ENCODE measurements at places on chromosomes 2 and 18.
A peak's percentile ranks its signal among the peaks of the same experiment; 100 is the strongest.

DNA sequence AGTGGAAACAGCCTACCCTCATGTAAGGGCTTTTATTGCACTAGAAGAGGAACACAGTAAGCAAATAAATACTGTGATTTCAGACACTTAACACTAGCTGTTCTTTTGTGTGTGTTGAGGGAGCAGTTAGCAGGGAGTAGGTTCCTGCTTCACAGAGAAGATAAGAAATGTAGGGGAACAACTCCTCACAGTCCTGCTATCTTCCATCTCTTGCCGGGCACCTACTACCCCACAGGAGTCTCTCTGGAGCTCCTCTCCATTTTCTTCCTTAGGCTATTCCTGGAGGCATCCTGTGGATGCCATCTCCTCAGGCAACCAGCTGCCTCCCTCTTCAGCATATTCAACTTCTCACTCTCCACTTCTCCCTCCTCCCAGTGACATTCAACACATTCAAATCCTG is 145.0 kb downstream of the SRBD1 start:
- DNase-seq, result no peak

- no peak for DNase-seq
Measured at GRCh38 chr2:164826293-164827243, 15.1 kb downstream of the COBLL1 start.

- DNase-seq, result no peak
Measured at GRCh38 chr2:173590276-173590861, 235.7 kb downstream of the CDCA7 start.

- DNase-seq, result no peak
Measured at GRCh38 chr18:8669571-8669970, 35.8 kb upstream of the MTCL1 start.

GRCh38 chr2:56266761-56267414 is 83.1 kb downstream of the CCDC85A start:
- DNase-seq, result no peak

- DNase-seq, result peak; percentile 62
Measured at GRCh38 chr2:53786705-53787613, at the start of the genes ASB3 and ERLEC1. TSS of gene ASB3 (minus strand) at chr2:53786953. CDS start at chr2:53765572, 21,381 bp downstream. TSS of gene ERLEC1 (plus strand) at chr2:53787044. CDS start at chr2:53787211, 167 bp downstream.

DNA sequence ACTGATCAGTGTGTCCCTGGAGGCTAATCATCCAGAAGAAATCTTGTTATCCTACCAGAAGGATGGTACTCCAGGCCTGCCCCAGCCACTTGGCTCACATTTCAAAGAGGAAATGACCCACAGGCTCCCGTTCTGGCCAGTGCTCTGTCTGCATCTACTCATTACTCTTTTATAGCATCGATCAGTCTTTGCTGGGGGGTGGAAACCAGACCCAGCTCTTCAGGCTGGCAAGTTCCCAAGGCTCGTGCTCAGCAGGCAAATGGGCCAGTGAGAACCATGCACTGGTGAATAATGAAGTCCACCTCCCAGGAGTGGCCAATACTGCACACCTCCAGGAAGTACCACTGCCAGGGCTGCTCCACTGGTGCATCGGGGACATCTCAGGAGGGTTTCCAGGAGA is 38.8 kb downstream of the DNER start:
- no peak for DNase-seq

- DNase-seq, result no peak
Measured at GRCh38 chr2:239540174-239540573, 139.4 kb upstream of the HDAC4 start.

DNA sequence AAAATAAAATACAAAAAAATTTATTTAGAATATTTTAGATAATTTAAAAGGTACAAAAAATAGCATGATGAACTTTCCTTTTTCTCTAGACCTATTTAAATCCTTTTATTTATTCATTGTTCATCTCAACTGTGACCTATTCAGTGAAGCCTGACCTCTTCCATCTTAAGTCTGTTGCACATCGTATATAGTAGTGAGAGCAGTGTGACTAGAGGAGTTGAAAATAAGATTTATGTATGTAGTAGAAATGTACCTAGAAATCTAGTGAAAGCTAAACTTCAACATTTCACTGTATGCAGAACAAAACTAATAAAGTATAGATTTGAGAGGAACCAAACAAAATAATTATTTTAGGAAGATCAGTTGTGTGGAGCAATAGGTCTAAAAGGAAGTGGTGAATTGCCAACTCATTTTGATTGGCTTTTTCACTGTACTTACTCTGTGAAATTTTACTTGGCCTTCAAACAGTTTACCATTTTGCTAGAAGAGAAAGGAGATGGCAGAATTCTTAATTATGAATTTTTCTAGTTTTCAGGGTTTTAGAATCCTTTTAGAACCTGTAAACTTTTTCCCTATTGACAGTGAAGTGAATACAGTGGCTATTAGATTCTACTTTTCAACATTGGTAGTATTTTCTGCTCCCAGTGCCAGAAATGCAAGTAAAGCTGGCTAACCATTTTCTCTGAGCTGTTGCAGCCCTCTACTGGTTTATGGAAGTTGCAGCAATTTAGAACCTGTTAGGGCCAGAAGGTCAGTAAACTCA is 11.0 kb downstream of the ANKRD12 start:
- no peak for DNase-seq

GRCh38 chr2:29009711-29010677 is 28.9 kb downstream of the TOGARAM2 start:
- no peak for DNase-seq

DNA sequence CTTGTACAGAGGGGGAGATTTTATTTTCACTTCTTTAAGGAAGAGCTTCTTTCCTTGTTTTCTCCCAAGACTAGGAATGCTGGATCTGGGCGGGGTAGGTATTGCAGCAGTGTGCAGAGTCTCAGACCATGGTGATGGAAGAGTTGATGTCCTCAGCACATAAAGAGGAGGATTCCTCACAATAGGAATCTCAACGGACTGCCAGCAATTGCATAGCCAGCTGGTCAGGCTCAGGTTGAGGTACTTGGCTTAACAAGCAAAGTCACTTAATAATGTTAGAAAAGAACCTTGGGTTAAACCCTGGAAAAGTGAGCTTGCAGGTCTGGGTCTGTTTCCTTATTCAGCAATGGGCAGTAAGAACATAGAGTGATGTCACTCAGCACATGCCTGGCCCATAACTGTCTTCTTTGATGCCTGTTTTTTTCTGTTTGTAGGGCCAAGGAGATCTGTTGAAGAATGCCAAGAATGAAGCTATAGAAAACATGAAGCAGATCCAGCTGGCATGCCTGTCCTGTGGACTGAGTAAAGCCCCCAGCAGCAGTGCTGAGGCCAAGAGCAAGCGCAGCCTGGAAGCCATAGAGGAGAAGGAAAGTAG is 342.1 kb downstream of the PLCL1 start:
- DNase-seq, result no peak

GRCh38 chr2:226581661-226582060 is 218.0 kb downstream of the IRS1 start:
- no peak for DNase-seq

DNA sequence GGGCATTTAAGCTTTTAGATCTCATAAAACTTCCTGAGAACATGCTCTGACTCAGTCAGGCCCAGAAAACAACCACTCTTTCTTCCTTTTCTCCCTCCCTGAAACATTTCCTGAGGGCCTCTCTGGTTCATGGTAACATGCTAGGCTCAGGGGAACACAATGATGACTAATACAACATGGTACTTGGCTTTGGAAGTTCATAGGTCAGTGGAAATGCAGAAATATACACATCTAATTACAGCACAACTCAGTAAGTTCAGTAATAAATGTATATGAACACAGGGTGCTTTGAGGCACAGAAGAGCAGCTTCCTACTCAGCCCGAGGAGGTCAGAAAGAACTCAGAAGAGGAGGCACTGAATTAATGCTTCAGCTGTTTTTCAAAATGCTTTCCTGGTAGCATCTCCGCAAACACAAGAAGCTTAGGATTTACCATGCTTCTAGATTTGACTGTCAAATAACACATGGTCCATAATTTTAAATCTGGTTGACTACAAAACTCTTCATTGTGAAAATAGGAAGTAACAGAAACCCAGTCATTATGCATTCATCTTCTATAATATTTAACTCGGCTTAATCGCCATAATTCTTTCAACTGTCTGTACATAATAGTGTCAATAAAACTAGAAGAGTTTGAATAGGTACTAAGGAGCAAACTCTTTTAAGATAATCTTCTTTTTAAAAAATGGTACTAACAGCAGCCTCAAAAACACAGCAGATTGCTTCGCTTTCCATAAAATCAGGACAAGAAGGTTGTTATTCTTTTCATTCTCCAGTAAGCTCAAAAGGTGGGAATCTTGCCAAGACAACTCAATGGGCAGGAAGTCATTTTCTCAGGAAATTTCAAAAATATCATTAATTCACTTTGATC is 251.3 kb downstream of the DLGAP1 start:
- DNase-seq, result no peak

- no peak for DNase-seq
Measured at GRCh38 chr2:149507974-149508373, 79.6 kb downstream of the MMADHC start.

GRCh38 chr2:37934591-37935513 is 9.8 kb downstream of the RMDN2 start:
- no peak for DNase-seq

DNA sequence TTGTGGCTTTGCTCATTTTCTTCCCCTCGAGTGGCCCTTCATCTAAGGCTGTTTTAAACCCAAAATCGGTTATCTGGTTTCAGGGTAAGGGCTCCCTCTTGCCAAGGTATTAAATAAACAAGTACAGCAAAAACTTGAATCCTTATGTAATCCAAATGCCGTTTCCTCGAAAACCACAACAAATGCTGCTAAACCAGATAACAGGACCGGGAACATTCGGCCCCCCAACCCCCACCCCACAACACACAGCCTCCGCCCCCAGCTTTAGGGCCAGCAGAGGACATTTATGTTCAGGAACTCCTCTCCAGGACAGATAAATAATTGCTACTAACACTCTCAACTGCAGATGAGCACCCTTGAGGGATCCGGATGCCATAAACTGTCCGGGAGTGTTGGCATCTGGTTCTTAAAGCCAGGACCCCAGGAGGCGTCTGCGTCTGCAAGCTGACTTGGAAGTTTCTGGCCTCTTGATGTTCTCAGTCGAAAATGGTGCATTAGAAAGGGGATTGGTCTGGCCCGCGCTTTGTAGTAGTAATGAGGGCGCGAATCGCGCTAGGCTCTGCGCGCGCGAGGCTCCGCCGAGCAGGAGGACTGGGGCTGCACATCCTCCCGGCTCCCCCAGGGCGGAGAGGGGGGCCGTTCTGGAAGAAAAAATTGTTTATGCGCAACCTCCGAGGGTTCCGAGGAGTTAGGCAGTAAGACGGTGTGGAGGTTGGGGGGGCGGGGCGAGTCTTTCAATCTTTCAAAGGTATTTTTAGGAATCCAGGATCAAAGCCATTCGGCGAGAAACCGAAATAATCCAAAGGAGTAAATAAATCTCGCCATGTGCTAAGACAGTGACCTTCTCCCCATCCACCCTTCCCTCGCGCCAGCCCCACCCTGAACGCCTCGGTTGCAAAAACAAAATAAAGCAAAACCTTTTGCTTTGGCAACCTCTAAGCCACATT is 3.9 kb upstream of the ID2 start:
- no peak for DNase-seq

- no peak for DNase-seq
Measured at GRCh38 chr2:25044990-25045389, 3.1 kb downstream of the EFR3B start.

DNA sequence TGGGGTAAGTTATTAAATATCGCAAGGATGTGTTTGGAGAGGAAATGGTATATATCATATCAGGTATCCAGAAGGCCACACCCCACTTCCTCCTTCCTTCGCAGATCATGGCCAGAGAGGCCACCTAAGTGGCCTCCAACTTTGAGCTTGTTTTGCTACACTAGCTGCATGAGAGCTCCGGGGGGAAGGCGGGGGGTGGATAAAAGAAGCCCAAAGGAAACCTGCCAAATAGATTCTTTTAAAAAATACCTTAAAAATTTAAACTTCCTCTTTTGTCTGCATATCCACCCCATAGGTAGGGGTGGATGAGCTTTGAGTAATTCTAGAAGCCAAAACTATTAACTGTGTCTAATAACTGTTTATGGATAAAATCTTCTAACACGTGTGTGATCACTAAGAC is 5.7 kb upstream of the TTR start:
- DNase-seq, result no peak

- no peak for DNase-seq
Measured at GRCh38 chr2:191355170-191355758, 110.1 kb downstream of the MYO1B start.

GRCh38 chr2:177721818-177722567 is 329.4 kb downstream of the AGPS start:
- DNase-seq, result no peak

DNA sequence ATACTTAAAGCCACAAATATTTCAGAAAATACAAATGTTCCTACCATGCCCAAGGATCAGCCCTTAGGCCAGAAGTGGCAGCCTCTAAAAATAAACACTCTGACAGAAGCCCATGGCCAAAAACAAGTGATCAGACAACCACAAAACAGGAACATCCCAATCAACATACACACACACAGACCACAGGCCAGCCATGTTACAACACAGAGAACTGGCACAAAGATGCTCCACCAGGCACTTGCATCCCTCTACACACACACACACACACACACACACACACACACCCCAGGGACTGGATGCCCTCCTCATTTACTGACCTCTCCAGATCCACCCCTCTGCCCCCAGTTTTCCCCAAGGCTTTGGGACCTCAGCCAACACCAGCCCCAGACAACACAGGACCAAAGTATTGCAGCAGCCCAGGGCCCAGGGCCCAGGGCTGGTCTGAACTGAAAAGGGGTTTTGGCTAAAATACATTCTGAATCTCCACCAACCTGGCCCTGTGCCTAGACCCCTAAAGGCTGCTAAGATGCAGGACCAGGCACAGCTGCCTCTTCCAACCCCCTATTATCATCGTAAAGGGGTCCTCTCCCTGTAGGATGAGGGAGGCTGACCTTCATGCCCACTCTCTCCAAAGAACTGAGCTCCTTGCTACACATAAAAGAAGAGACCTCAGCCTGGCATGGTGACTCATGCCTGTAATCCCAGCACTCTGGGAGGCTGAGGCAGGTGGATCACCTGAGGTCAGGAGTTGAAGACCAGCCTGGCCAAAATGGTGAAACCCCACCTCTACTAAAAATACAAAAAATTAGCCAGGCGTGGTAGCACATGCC is 151.4 kb downstream of the TNS1 start:
- DNase-seq, result no peak

DNA sequence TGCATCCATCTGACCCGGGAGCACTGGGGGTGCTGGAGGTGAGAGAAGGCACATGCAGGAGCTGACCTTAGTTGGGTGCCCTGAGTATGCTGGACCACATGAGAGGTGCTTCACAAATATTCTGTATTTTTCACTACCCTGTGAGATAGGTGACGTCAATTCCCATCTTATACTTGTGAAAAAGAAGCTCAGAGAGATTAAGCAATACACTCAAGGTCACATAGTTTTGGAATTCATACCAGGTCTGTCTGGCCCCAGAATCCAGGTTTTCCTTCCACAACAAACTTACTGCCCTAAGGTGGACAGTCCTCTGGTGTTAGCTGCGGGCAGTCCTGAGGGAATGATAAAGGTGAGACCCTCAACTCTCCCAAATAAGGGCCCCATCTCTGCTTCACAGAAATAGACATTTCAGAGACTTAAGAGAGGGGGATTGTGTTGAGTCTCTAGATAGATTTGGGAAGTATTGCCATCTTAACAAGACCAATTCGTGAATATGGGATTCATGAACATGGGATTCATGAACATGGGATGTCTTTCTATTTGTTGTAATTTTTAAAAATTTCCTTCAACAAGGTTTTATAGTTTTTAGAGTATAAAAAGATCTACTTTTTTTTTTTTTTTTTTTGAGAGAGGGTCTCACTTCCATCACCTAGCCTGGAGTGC is 64.0 kb upstream of the SMAD7 start:
- DNase-seq, result no peak

GRCh38 chr2:120253021-120253882 is 600 bp downstream of the RALB start:
- DNase-seq, result no peak

All from stimulated activated CD4-positive, alpha-beta T cell treated with anti-CD3 and anti-CD28 coated beads, Interleukin-1b, Interleukin-23, amount 100 ng/mL, for 1 hour (primary cell).